DMS79 (cell line): ENCODE measurements at places on chromosomes 16 and 17.

GRCh38 chr16:86375851-86376250, 134.5 kb upstream of the FOXF1 start:
- DNase-seq, result no peak

DNA sequence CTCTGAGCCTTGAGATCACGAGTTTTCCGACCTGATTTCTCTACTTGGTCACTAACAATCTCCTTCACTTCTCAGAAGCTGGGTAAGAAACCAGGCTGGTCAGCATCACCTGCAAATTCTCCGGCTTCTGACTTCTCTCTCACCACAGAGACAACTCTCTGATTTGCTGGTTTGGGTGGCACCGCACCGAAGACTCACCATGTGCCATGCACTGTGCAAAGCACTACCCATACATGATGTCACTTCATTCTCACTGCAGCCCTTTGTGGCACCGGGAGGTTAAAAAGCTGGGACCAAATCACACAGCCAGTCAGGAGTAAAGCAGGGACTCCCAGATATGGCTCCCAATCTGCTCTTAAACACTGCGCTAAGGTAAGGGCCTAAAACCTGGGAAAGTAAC, 647 bp downstream of the VAC14 start:
- no peak for DNase-seq

GRCh38 chr16:67177743-67178699, 5.7 kb downstream of the MATCAP1 start:
- peak; percentile 61 for DNase-seq

DNA sequence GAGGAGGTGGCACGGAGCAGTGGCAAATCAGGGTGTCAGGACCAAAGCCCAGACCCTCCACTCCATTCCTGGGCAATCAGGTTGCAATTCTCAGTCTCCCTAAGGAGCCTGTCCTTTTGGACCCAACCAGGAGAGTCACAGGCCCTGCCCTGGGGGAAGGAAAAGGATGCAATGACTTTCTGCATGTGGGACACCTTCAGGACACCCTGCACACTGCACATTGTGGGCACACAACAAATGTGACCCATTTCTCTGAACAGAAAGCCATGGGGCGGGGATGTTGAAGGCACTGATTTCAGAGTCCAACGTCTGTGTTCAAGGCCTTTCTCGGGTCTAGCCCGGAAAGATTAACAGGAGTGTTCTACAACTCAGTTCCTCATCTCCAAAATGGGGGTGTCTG, 286.2 kb upstream of the FOXF1 start:
- DNase-seq, result no peak

DNA sequence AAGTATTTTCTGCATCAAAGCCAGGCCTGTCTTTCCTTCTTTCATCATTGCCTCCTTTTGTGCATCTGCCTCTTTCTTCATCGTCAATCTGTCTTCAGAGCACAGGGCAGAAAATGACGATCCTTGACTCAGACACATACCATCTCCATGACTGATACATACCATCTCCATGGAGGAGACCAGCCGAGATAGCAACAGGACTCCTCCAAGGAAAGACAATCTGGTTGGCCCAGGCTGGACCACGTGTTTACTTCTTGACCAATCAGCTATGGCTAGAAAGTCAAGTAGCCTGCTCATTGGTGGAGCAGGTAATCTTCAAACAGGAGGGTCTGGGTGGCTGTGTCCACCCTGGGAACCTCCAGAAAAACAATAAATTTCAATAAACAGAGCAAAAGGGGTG, 164.6 kb downstream of the CPPED1 start:
- DNase-seq, result no peak

GRCh38 chr17:30969989-30970830, 629 bp upstream of the RNF135 start:
- DNase-seq, result peak; percentile 47

DNA sequence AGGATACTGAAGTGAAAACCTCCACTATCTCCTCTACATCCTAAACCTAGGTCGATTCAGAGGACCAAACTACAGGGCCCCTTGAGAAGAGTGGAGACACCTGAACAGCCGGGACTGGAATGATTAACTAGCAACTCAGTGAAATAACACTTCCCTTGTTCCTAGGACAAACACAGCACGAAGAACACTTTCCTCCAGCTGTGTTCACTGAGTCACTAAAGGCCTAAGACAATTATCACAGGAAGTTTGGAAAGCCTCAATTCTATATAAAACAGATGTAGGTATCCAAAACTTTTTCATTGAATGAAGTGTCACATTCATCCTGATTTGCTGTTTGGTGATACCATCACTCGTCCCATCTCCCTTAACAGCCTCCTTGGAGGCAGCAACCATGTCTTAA, 15.5 kb upstream of the CUEDC1 start:
- no peak for DNase-seq

DNA sequence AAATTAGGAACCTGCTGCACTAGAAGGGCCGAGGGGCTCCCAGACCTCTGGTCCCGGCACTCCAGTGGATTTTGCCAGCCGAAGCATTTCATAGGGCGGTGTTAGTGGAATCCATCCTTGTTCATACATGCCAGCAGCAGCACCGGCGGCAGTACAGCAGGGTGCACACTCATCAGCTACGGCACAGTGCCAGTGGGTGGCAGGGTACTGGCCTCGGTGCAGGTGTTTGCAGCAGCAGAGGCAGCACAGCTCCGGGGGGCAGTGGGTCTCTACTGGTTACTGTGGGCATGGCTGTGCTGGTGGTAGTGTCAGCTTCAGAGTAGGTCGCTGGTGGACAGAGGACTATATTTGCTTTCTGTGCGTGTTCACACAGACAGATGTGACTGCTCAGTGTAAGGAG, 985.7 kb downstream of the CDH8 start:
- DNase-seq, result no peak

- DNase-seq, result no peak
Observed at GRCh38 chr16:28501258-28502232, 5.1 kb downstream of the IL27 start.

- no peak for DNase-seq
Observed at GRCh38 chr17:76992891-76993290, 124.7 kb downstream of the MGAT5B start.

DNA sequence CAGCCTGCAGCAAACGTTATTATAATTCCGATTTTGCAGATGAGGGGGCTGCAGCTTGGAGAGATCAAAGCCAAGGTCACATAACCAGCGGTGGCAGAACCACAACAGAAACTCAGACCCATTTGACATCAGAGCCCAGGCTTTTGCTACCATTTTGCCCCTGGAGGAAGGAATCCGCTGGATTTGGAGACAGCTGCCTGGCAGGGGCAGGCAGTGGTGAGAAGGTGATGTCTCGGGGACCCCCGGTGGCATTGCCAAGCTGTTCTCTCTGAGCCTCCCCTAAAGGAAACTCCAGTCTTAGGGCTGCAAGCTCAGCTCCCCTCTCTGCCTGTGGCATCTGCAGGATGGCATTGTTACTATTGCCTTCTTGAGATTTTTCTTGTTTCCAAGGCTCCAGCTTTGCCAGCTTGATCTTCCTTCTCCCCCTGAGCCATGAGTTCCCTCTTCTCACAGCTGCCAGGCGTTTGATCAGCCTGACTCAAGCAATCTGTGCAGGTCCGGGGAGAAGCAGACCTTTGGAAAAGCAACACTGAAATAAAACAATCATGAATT, 40.8 kb downstream of the AIPL1 start:
- DNase-seq, result no peak

- DNase-seq, result no peak
Observed at GRCh38 chr16:87550495-87550961, 51.8 kb upstream of the JPH3 start.

DNA sequence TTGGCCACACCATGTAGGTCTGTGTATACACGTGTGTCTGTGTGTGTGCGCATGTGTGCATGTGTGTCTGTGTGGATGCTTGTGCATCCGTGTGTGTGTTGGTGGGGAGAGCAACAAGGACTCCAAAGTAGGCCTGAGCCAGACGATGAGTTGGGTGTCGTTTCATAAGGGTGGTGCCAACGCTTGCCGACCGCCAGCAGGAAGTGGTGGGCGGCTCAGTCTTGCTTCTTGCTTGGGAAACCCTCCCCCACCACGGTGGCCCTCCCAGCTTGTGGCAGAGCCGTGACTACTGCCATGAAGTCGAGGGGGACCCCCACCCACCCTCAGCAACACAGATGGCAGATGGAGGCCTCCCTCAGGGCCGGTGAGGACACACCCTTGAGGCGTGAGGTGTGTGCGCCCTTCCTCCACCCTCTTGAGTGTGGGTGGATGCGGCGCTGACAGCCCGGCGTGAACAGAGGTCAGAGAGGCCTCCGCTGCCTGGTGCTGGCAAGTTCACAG, 17.5 kb downstream of the SBK1 start:
- no peak for DNase-seq

- DNase-seq, result no peak
Observed at GRCh38 chr16:23509441-23509754, 896 bp downstream of the GGA2 start.

GRCh38 chr17:72599891-72600290, 479.1 kb downstream of the SOX9 start:
- DNase-seq, result no peak

DNA sequence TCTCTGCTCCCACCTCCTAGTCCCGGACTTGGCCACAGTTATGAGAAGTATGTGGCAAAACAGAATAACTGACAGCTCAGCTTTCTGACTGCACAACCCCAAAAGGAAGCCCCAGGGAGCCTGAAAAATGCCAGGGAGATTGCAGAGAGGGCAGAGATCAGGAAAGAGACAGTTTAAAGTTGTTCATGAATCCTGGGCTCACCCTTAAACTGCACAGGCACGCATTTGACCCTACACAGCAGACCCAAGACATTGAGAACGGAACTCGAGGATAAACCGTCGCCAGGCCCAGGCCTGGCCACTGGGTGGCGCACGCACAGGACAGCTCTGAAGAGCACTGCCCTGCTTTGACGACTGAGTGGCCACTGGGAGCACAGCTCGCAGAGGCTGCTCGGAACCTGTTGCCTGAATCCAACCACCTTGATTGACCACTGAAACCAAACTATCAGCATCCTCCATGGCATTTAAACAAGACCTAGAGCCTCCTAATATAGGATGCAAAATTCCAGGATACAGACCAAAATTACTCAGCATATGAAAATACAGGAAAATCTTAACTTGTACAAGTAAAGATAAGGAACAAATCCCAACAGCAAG, 114.0 kb downstream of the C16orf95 start:
- no peak for DNase-seq

GRCh38 chr17:80719449-80719848, 174.8 kb downstream of the RPTOR start:
- no peak for DNase-seq

DNA sequence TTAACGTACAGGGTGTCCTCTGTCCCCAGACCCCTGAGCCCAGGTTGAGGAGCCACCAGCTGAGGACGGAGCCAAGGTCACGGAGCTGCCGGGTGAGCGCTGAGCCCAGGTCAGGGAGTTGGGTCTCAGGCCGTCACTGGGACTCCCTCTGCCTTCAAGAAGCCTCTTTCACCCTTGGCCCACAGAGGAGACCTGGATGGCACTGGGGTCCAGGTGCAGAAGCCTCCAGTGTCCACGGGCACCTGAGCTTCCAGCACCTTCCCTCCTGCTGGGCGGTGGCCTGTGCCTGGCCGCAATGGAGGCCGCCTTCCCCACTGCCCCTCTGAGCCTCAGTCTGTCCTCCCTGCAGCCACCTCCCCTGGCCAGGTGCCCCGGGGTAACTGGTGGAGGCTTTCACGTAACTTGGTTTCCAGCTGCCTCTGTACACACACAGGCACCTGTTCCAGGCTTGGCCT, 31.6 kb upstream of the CDH15 start:
- DNase-seq, result no peak

GRCh38 chr16:54936201-54936978, 5.7 kb downstream of the IRX5 start:
- no peak for DNase-seq

DNA sequence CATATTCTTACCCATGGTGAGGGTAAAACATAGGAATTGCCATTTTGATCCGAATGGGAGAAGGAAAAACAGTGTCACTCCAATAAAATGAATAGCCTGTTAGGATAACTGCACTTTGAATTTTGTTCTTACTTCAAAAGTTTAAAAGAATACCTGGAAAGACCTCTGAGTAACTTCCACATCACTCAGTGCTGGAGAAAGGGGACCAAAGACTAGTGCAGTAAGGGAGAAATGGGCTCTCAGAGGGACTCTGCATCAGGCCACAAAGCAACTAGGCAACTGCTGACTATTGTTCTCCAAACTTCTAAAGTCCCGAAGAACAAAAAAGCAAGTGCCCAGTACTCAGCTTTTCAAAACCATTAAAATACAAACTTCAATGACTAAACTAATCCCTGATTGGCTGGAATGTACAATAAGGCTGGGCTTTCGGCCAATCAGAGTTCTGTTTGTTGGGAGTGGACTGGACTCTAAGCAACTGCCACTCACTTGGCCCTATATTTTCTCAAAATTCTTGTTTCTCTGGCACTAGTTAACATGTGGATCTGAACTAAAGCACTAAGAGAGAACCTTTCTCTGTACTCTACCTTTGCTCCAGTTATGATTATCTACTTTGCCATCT, 6.2 kb downstream of the DNAJC7 start:
- DNase-seq, result no peak

DNA sequence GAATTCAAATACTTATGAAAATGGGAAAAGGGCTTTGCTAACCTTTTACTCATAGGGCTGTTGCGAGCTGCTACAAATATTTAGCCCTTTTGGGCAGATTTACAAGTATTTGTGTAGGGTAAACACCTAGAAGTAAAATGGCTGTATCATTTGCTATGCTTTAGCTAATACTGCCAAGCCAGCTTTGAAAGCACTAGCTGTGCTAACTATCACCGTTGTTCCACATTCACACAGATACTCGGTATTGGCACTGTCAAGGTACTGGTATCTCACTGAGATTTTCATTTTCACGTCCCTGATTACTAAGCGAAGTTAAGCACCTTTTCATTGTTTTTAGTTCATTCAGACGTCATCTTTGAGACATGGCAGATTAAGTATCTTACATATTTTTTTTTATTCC, 84.8 kb downstream of the GLG1 start:
- DNase-seq, result no peak

- DNase-seq, result no peak
Observed at GRCh38 chr16:48680881-48681280, 70.9 kb upstream of the N4BP1 start.

GRCh38 chr17:50214976-50215760, 13.7 kb upstream of the COL1A1 start:
- no peak for DNase-seq

DNA sequence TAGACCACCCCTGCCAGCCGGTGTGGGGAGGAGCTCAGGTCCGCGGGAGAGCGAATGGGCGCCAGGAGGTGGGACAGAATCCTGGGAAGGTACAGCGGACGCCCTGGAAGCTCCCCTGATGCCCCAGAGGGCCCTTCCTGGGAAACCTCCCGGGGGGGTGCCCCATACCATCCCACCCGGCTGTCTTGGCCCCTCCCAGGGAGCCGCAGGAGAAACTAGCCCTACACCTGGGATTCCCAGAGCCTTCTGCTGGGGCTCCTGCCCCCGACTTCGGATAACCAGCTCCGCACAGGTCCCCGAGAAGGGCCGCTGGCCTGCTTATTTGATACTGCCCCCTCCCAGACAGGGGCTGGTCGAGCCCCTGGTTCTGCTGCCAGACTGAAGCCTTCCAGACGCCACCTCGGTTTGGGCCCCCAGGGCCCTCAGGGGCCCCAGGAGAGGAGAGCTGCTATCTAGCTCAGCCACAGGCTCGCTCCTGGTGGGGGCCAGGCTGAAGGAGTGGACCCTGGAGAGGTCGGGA, 3.0 kb upstream of the CBX4 start:
- DNase-seq, result peak; percentile 36
